ENCODE measurements at places on chromosomes 5 and 9.

- DNase-seq: peak; percentile 88
Observed at GRCh38 chr9:2016408-2017330, 1.5 kb downstream of the SMARCA2 start.

DNA sequence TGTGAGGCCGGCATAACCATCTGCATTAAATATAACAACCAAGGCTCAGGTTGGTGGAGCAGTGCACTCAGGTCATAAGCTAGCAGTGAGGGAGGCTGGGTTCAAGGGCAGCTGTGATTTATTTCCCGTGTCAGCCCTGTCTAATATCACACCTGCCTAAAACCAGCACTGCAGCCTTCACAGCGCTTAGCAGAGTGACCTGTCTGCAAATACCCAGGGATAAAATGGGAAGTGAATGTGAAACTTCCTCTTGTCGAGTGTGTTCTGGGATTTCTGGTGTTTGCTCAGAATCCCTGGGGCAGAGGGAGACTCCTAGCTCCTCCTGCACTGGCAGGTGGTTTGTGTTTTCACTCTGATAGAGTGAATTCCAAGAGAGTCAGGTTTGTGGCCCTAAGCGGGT, 57.5 kb downstream of the ZNF510 start:
- DNase-seq: no peak

DNA sequence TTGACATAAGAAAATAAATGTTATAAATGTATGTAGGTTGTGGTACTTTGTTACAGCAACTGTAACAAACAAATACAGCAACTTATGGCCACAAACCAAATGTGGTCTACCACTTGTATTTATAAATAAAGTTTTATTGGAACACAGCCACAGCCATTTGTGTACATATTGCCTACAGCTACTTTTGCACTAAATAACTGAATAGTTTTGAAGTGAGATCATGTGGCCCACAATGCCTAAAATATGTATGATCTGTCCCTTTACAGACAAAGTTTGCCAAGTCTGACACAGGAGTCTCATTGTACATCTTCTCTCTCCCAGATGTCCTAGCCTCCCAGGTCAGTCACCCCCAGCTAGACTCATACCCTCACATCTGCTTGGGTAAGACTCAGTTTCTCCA, 283.6 kb upstream of the PRDM9 start:
- DNase-seq: no peak

DNA sequence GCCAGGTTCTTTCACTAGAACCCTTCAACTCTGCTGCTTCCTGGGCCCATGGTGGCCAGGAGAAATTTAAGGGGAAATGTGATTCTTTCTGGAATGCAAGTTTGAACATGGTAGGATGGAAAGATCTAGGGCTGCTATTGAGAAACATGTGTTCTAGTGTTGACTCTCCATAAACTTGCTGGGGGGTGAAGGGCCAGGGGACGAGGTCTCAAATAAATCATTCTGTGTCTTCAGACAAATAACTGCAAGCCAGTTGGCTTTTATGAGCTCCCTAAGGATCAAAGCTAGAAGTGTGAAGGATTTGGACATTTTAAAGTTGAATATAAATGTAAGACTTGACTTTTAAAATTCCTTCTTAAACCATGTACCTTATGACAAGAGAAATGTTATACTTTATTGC, 78.5 kb downstream of the ZNF366 start:
- DNase-seq: no peak

- DNase-seq: no peak
Observed at GRCh38 chr9:1536522-1537170, 478.5 kb upstream of the SMARCA2 start.

DNA sequence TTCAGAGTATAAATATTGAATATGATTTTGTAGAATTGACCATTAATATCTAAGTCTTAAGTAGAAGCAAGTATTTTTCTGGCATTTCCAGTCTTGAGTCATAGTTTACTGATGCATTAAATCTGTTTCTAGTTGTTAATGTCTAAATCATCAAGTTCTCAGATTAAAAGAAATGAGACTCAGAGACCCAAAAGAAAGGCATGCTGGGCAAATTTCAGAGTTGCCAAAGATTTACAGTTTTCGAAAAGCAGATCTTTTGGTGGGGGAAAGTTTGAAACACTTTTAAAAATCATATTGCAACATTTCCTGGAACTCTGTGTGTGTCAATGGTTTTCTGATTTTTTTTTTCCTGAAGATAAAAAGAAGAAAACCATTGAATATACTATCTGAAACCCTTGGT, 60.9 kb downstream of the ANKRD55 start:
- DNase-seq: no peak
